ENCODE measurements at places on chromosomes 3 and 15.

DNA sequence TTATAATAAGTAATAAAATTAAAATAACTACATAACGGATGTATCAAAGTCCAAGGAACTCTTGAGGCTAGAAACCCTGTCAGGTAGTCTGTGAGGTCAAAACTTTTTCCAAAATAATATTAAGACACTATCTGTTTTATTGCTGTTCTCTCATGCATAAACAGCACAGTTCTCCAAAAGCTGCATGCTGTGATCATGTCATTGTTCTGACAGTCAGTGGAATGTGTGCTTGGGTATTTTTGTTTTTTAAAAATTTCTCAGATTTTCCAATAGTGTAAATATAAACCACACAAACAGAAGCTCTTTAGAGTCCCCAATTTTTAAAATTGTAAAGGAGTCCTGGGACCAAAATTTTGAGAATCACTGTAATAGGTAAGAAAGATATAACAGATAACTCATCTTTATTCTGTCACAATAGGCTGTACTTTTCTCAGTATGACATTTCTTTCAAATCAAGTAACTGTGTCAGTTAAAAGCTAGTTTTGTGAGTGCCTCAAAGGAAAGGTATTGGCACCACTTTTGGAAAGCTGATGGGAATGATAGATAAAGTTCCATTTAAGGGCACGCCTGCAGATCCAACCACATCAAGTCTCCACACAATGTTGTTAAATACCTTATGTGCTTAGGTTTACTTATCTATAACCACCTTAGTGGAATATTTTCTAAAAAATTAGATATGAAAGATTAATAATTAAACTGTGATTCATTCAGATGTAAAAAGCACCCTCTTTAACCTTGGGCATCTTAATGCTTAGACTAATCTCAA, 49.3 kb downstream of the CEP152 start:
- DNase-seq: no peak

DNA sequence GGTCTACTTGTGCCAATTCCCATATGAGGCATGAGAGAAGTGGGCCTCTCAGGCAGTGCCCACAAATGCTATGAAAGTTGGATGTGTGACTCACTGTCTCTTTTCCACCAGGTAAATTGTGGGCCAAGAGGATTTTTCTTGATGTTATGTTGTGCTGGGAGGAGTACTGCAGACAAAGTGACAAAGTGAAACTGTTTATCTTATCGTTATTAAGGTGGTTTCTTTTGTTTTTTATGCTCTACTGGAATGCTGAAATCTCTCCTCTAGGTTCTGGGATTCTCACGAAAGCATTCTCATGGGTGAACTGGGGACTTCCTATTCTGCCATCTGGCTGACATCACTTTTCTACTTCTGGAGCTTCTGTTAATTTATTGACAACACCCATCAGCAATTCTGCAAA, 919.6 kb upstream of the EPHA6 start:
- no peak for DNase-seq

DNA sequence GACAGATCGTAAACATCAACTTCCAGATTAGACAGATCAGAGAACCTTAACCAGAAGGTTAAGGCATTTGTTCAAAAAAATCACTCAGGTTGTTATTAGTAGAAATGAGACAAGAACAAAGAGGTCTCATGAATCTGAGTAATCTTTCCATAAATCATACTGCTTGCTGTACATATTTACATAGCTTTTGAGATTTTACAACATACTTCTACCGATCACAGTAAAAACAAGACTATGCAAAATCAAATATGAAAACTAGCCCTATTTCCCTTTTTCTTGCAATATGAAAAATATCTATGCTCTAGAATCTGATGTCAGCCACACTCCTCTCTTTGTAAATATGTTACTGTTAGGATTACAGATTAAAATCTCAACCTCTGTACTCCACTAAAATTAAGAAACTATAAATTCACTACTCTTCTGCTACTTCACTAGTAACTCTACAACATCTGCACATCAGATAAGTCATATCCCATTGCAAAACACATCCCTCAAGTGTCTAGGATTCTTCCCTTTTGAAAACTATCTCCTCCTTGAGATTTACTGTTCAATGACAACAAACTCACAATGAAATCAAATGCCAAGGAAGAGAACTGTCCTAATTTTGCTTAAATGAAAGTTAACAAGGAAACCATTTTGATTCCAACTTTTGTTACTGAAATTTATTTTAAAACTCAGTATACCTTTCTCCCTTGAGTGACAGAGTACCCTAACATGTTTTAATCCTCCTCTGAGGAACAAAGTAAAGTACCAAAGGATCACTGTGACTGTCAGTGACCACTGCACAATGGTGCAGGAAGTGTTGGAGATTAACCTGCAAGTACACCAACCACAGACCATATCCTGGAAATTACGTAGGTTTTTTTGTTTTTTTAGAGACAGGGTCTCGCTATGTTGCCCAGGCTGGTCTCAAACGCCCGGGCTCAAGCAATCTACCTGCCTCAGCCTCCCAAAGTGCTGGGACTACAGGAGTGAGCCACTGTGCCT, 12.8 kb downstream of the DCUN1D1 start:
- no peak for DNase-seq

- DNase-seq: no peak
Observed at GRCh38 chr3:181713676-181714612, 2.2 kb downstream of the SOX2 start.

- no peak for DNase-seq
Observed at GRCh38 chr3:99938270-99938911, 120.7 kb downstream of the CMSS1 start.

DNA sequence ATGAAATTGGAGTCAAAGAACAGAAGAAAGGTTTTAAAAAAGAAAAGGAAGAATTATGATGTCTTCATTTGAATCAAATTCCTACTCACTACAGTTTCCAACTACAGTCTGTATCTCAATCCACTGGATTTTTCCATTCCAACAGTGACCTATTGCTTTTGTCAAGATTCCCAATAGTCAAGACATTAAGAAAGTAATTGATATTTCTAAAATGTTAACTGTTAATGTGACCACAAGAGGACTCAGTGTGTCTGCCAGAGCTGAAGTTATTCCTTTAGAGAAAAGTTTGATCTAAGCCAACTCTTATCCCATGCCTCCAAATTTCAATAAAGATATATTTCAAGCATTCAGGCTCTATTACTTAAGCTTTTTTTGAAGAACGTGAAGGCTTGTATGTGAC, 163.2 kb downstream of the CACNA1D start:
- no peak for DNase-seq

- no peak for DNase-seq
Observed at GRCh38 chr3:16280671-16281070, 15.7 kb downstream of the OXNAD1 start.

GRCh38 chr15:86855307-86856291, 775.9 kb downstream of the AGBL1 start:
- no peak for DNase-seq

DNA sequence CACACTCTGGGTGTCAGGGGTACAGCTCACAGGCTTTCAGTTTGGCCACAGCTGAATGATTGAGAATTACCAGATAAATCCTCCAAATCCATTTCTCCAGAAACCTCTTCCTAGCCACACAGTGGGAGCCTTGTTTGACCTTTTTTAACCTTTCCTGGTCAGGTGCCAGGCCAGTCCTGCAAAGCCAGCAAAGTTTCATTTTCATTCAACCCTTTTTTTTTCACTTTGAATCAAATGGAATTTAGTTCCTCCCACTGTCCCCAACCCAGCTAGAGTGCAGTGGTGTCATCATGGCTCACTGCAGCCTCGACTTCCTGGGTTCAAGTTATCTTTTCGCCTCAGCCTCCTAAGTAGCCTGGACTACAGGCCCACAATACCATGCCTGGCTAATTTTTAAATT, 67.8 kb downstream of the NSUN3 start:
- no peak for DNase-seq

GRCh38 chr3:17501745-17502144, 240.7 kb downstream of the TBC1D5 start:
- no peak for DNase-seq

DNA sequence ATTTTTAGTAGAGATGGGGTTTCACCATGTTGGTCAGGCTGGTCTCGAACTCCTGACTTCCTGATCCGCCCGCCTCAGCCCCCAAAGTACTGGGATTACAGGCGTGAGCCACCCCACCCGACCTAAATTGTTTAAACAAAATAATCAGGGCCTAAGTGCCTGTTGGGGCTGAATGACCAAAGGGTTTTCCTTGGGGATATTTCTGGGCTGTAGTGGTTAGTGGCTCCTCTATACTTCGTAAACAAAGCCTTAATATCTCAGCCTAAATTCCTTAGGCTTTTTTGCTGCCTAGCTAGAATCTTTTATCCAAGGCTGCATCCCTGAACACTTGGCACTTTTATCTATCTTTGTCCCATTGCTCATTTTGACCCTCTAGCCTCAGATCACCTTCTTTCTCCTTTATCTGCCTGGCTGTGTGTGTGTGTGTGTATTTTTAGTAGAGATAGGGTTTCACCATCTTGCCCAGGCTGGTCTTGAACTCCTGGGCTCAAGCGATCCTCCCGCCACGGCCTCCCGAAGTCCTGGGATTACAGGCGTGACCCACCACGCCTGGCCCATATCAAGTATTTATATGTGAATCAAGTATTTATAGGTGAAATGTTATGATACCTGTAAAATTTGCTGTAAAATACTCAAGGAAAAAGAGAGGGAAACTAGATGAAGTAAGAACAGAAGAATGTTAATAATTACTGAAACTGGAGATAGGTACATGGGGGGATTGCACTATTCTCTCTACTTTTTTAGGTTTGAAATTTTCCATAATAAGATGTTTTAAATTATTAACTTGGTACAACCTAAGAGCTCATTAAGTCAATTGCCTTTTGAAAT, 1.8 kb downstream of the NUSAP1 start:
- DNase-seq: no peak

- no peak for DNase-seq
Observed at GRCh38 chr3:123562547-123562946, 22.3 kb downstream of the HACD2 start.

- DNase-seq: no peak
Observed at GRCh38 chr3:58287354-58287753, 18.7 kb upstream of the RPP14 start.

GRCh38 chr3:25572919-25573385, 91.8 kb downstream of the TOP2B start:
- DNase-seq: no peak

- DNase-seq: no peak
Observed at GRCh38 chr15:45187578-45187893, 230 bp downstream of the SHF start.

- no peak for DNase-seq
Observed at GRCh38 chr3:107981471-107982111, 109.2 kb downstream of the CD47 start.

DNA sequence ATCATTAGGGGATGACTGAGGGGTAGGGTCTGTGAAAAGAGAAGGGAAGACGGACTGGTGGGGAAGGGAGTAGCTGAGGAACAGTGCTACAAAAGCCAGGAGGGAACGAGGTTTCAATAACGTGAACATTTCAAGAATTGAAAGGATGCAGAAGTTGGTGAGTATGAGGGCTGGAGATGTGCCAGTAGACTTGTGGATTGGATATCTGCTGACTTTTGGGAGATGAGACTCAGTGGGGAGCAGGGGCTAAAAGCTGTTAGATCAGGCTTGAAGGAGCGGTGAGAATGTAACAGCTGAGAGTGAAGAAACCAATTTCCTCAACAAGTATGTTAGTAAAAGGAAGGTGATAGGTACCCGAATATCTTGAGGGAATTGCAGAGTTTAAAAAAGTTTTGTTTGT, 65.2 kb downstream of the GTPBP8 start:
- no peak for DNase-seq

DNA sequence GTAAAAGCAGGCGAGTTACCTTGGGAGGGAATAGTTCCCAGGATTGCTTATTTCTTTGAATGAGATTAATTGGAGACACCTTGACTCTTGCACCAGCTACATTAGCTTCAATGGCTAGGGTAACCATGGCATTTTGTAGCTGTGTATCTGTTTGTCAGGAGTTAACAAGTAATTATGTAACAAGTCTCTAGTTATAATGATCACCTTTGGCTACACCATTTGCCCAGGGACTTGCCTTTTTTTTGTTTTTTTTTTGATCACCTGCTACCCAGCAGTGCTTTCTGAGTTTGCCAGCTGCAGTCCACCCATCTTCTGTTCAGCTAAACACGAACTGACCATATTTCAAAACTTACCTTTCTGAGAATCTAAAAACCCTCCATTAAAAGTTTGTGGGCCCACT, 2.2 kb downstream of the MED12L start:
- DNase-seq: no peak

DNA sequence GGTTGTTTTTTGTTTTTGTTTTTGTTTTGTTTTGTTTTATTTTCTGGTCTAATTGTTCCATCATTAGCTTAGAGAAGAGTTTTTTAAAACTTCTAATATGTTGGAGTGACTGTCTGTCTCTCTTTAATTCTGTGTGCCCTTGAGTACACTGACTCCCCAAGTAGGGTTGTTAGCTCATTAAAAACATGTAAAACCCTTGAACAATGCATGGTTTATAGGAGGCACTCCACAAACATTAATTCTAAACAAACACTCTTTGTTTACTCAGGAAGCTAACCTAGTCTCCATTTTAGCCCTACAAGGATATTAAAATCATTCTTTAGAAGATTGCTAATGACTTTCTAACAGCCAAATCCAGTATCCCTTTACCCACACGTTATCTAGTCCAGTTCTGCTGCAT, 100.5 kb downstream of the CGGBP1 start:
- DNase-seq: no peak

DNA sequence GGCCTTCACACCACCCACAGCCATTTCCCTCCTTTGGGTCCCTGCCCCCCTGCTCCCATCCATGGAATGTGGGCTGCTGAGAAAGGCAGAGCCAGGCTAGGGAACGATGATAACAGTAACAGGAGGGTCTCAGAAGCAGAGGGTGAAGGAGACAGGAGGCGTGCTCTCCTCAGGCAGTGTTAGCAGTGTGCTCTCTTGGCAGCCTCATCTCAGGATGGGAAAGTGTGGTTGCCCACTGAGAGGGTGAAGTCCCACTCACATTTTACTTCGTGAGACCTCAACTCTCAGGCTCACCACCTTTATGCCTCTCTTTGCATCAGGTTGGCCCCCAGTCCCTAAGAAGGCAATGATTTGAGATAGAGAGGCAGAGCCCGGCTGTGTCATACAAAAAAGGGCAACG, 24.5 kb downstream of the TIGIT start:
- no peak for DNase-seq

- no peak for DNase-seq
Observed at GRCh38 chr3:67118635-67119034, 120.5 kb downstream of the KBTBD8 start.

DNA sequence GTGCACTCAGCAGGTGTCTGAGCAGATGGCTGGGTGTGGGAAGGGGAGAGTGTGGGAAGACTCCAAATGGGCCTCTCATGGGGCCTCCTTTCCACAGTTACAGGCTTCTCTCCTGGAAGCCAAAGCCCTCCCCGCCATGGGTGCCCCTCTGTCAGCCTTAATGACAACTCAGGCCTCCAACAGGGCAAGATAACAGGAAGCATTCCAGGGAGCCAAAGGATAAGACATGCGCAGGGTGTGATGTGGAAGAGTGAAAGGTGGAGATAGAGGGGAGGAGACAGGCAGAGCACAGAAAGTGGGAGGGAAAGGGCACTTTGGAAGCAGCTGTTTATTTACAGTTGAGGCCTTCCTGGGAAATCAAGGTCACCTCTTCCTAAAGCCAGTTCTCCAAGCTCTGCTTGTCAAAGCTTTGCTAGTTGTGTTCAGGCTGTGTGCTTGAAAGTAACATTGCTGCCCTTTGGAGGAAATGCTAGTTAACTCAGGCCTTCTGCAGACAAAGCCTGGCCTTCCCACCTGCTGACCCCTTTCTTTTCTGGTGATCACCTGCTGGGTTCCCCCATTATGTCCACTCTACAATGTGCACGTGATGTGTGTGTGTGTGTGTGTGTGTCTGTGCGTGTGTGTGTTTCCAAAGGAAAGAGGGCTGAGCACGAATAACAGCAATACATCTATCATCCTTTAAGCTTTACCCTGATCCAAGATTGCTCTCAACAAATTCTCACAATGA, 35.2 kb upstream of the SMAD3 start:
- DNase-seq: no peak

GRCh38 chr3:121473001-121473400, 72.8 kb downstream of the POLQ start:
- DNase-seq: no peak

All from NCI-H1930 (cell line).